Astrocyte (in vitro differentiated cells and primary cell): ENCODE measurements at places on chromosomes 2 and 18. TPM values are rescaled to one million over a fixed set of nuclear protein-coding genes. Genes with fewer than 3 reads are reported as not detected.

- no peak overlapping the region for H3K27ac ChIP-seq
- H3K36me3 ChIP-seq, result no peaks in the 10 kb centered on the region
- H3K4me1 ChIP-seq, result peaks cover 2% of the 10 kb centered on the region
- H3K4me3 ChIP-seq, result no peak overlapping the region
- H3K27me3 ChIP-seq, result peaks cover 14% of the 10 kb centered on the region
Observed at GRCh38 chr2:10826625-10827024, 14.0 kb upstream of the PDIA6 start.

GRCh38 chr2:182817558-182817957 is 48.9 kb downstream of the FRZB start:
- H3K4me3 ChIP-seq, result no peak overlapping the region
- no peaks in the 10 kb centered on the region for H3K36me3 ChIP-seq
- H3K27me3 ChIP-seq, result no peaks in the 10 kb centered on the region
- no peak for DNase-seq
- H3K27ac ChIP-seq, result no peak overlapping the region

Gene AQP12B
- not detected in 2 replicates for total RNA-seq

- no peaks in the 10 kb centered on the region for H3K27me3 ChIP-seq
- peaks cover 5% of the 10 kb centered on the region for H3K4me1 ChIP-seq
- no peaks in the 10 kb centered on the region for H3K36me3 ChIP-seq
- DNase-seq, result no peak
- H3K4me3 ChIP-seq, result no peak overlapping the region
Observed at GRCh38 chr2:45857867-45858520, 206.5 kb downstream of the PRKCE start.

GRCh38 chr2:877747-878146 is 72.9 kb upstream of the SNTG2 start:
- H3K27ac ChIP-seq, result no peak overlapping the region
- H3K4me3 ChIP-seq, result no peak overlapping the region
- no peaks in the 10 kb centered on the region for H3K27me3 ChIP-seq
- no peak for DNase-seq
- no peaks in the 10 kb centered on the region for H3K4me1 ChIP-seq

DNA sequence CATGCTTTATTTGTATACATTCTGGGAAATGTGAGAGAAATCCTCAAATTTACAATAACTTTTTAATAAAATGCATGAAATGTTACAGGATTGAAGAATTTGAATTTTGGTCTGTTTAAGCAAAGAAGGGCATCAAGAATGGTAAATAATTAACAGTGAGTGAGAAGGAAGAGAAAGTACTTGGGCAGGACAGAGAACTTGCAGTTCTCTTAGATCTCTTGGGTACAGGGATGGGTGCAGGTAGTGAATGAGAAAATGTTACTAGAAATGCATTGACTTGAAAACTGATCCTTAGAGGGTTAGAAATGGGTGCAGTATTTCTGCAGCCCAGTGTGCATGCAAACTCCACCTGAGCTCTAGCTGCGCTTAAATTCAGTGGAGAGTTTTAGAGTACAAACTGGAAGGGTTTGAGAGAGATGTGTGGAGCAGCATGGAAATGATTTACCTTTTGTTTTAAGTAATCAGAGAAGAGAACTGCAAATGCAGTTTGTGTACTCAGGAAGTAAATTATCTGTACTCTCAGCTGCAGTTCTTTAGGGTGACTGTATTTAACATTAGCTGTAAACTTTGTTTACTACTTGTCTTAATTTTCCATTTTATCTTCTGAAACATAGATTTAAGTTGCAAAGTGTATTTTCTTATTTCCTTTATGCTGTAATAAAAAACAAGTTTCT is 51.0 kb upstream of the RAB27B start:
- H3K4me3 ChIP-seq, result no peak overlapping the region
- H3K4me1 ChIP-seq, result peaks cover 29% of the 10 kb centered on the region
- peak overlapping the region; percentile 98 for H3K27ac ChIP-seq
- DNase-seq, result no peak

- no peaks in the 10 kb centered on the region for H3K36me3 ChIP-seq
- H3K4me3 ChIP-seq, result no peak overlapping the region
- no peak for DNase-seq
- H3K27ac ChIP-seq, result no peak overlapping the region
Observed at GRCh38 chr2:24409171-24409570, 48.8 kb upstream of the ITSN2 start.
